Mesothelial cell of epicardium (in vitro differentiated cells): ENCODE measurements at places on chromosomes 5 and 9.

- no peak for DNase-seq
Measured at GRCh38 chr5:66273121-66273520, 129.0 kb downstream of the SREK1 start.

DNA sequence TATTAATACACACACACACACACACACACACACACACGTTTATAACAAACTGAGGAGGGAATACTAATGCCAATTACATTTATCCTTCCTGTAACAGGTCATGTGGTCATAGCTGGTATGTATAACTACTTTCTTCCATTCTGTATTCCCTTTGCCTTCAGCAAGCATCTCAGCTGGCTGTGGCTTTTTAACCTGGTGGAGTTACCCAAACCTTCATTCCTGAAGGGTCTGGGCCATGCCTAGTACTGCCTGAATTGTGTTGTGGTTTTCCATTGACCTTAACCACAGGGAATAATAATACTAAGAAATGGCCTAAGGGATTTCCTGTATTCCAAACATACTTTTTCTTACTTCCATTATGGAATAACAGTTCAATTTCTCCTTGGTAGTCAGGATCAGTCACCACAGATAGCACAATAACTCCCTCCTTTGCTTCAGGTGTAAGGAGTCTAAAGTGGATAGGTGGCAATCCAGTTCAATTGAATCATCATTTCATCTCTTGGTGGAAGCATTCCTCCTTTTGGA lies 222.2 kb upstream of the MEF2C start:
- no peak for DNase-seq

DNA sequence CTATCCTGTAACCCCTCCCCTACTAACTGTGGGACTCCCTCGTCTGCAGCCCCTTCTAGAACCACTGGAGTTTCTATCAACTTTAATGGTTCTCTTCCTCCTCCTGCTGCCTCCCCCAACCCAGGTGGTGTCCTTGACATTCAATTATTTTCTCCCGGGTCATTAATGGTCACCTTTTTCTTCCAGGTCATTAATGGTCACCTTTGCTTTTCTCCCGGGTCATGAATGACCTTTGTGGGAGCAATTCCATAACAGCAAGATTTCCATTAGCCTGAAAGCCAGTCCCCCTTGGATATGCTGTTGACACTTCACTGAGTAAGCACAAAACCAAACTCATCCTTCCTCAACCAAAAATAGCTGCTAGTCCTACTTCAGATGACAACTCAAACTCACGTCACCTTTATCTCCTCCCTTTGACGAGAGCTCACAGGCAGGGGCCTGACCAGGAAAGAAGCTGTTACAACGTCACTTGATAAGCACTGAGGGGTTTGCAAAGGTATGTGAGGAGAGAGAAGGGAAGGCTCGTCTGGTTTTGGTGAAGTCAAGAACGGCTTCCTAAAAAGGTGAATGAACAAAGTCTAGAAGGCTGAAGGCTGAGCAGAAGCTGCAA lies 10.9 kb downstream of the CCDC127 start:
- no peak for DNase-seq

- DNase-seq: no peak
Measured at GRCh38 chr9:90069085-90069484, 464.3 kb downstream of the GADD45G start.

DNA sequence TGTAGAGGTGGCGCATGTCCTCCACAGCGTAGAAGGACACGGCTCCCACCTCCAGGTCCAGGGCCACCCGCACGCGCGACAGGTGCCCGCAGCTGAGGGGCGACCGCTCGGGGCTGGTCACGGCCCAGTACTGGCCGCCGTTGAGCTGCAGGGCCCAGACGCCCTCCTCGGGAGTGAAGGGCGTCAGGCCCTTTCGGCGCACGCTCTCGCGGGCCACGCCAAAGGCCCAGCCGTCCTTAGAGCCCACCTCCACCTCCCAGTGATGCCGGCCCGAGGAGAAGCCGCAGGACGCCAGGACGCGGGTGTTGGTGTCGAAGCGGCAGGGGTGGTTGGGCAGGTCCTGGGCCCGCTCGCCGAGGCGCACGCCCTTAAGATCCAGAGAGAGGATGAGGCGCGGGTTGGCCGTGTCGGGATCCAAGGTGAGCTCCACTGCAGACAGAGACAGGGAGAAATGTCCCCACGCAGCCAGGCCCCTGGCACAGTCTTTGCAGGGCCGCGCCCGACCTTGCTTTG lies 9.7 kb downstream of the TRIM7 start:
- DNase-seq: no peak
